Stimulated activated CD4-positive, alpha-beta T cell treated with anti-CD3 and anti-CD28 coated beads, Interleukin-15, amount 100 ng/mL, for 1 hour (primary cell): ENCODE measurements at places on chromosomes 5 and 9.

DNA sequence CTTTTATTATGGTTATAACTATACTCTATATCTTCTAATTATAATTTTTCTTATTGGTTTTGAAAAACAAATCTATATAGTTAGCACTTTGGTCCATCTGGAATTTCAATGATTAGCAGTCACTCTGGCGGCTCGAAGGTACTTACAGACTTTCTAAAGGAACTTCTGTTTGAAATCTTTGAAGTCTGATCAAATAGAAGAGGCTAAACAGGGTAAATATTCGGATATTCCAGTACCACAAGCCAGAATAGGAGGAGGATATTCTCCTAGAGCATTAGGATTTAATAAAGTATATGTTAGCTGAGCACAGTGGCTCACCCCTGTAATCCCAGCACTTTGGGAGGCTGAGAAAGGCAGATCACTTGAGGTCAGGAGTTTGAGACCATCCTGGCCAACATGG lies 38.7 kb upstream of the HSD17B3 start:
- no peak for DNase-seq

- DNase-seq = no peak
These were observed 30.8 kb downstream of the TAS2R1 start for GRCh38 chr5:9599391-9599790.

- no peak for DNase-seq
These were observed 1.1 kb downstream of the ARL10 start for GRCh38 chr5:176366232-176366894.

DNA sequence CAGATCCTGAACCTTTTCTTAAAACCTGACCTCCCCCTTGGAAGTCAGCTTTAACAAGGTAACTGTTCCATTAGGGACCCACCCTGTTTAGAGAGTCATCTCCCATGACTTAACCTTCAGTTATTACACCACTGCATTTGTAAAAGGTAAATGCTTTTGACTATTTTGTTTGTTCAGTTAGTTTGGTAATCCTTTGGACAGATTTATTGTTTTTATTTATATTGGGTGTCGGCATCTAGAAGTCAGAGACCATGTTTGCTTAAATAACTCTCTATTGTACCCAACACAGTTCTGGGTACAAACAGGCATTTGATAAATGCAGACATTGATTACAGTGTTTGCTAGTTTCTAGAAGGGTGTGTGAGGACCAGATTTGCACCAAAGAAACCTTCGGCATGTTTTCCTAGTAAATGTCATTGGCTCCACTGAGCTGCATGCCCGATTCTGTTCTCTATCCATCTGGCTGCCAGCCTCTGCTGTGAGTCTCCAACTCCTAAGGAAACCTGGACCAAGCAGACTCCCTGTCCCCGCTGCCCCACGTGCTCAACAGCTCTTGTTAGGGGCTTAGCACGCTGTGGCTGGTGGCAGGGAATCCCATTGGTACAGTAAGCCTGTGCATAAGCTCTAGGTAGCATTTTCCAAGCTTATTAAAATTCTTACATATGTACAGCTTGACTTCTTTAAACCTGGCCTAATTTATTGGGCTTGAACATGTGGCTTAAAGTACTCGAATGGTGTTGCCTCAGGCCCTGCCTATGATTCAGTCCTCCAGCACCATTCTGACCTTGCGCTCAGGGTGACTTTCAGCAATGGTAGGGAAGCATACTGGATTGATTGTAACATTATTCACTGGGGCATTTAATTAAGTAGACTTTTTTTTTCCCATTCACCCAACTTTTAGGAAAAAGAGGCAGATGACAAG lies 6.6 kb downstream of the PCBD2 start:
- no peak for DNase-seq

- no peak for DNase-seq
These were observed 87.6 kb upstream of the NIPAL4 start for GRCh38 chr5:157372472-157372822.

DNA sequence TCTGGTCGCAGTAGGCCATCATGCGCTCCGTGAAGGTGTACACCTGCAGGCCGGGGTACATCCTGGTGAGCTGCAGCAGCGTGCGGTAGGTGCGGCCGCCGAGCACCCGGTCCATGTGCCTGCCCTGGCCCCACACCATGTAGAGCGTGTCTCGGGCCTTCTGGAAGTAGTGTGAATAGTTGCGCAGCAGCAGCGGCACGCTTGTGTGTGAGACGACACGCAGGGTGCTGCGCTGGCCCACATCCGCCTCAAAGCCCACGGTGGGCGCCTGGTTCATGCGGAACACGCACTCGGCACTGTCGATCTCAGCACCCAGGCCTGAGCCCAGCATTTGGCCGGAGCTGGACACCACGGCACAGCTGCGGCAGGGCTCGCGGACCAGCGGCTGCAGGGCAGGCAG lies 4.5 kb downstream of the ST6GALNAC4 start:
- no peak for DNase-seq

- no peak for DNase-seq
These were observed 150.4 kb upstream of the POU5F2 start for GRCh38 chr5:93891491-93892480.

- DNase-seq = no peak
These were observed 36.4 kb downstream of the ZNF366 start for GRCh38 chr5:72470826-72471225.

DNA sequence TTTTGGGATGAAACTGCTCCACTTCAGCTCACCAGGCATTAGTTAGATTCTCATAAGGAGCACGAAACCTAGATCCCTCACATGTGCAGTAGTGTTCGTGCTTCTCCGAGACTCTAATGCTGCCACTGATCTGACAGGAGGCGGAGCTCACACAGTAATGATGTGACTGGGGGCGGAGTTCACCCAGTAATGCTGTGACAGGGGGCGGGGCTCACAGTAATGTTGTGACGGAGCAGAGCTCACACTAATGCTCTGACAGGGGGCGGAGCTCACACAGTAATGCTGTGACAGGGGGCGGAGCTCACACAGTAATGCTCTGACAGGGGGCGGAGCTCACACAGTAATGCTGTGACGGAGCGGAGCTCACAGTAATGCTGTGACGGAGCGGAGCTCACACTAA lies 27.1 kb upstream of the LRRC14B start:
- DNase-seq = no peak

DNA sequence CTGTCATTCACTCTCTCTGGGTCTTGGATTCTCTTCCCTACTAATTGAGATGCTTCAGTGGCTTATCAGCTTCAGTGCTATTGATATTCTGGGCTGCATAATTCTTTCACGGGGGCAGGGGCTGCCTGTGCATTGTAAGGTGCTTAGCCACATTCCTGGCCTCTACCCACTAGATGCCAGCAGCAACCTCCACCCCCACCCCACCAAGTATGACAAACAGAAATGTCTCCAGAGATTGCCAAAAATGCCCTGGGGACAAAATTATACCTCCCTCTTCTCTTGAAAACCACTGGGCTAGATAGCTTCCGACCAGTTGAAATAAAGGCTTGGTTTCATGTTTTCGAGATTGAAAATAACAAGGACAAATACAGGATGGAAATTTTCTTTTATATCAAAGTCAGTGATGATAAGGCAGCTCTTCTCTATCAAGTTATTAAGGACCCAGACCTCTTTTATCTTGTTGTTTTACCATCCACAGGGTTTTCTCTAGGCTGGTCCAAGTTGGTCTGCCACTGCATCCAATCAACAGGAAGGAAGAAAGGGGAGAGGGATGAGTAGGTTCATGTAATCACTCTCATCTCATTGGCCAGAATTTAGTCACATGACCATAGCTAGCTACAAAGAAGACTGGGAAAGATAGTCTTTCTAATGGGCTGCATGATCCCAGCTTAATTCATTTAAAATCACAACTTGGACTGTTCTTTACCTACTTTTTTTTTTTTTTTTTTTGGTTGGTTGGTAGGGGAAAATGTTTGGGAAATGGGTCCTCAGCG lies 92.1 kb upstream of the RANBP3L start:
- DNase-seq = no peak

- DNase-seq = no peak
These were observed 119.6 kb downstream of the DROSHA start for GRCh38 chr5:31412324-31412723.

- DNase-seq = no peak
These were observed 233.3 kb upstream of the GRAMD2B start for GRCh38 chr5:126189862-126190261.

GRCh38 chr5:142070734-142071133 lies 37.8 kb upstream of the NDFIP1 start:
- no peak for DNase-seq

DNA sequence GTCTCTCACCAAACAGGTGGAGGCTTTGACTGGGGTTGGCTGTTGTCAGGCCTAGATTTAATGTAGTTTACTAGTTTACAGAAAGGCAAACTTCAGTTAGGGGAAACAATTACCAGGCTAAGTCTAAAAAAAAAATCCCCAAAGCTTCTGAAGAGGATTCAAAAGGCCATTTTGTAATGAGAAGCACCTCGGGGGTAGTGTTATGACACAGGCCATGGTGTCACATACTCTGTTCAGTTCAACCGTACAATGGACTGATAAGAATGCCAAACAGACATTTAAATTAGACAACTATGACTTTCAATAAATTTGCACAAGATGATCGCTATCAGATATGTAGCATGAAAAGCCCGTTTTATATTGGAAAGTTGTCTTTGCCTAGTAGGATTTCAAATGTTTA lies 120.1 kb upstream of the PCA3 start:
- DNase-seq = no peak

GRCh38 chr9:116658265-116658664 lies 28.8 kb upstream of the TRIM32 start:
- no peak for DNase-seq

- DNase-seq = no peak
These were observed 1093.8 kb upstream of the CDH9 start for GRCh38 chr5:28132151-28132550.

DNA sequence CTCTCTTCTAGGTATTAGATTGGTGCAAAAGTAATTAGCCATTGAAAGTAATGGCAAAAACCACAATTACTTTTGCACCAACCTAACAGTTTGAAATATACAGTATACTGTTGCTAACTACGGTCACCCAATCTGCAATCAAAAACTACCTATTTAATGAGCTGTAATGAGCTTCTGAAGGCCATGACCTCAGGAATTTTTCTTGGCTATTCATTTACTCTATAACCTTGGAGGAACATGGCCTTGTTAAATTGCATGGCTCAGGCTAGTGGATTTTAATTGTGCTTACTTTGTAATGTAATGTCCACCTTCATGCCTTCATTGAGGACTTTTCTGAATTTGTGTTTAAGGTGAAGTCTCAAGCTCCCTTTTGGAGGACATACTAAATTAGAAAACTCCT lies 24.7 kb downstream of the DNAH5 start:
- no peak for DNase-seq

- DNase-seq = no peak
These were observed 121.5 kb downstream of the MVB12B start for GRCh38 chr9:126448136-126448535.

GRCh38 chr5:16539169-16539666 lies 73.6 kb upstream of the ZNF622 start:
- no peak for DNase-seq

- DNase-seq = no peak
These were observed 176.2 kb downstream of the SEC61B start for GRCh38 chr9:99398241-99398640.

DNA sequence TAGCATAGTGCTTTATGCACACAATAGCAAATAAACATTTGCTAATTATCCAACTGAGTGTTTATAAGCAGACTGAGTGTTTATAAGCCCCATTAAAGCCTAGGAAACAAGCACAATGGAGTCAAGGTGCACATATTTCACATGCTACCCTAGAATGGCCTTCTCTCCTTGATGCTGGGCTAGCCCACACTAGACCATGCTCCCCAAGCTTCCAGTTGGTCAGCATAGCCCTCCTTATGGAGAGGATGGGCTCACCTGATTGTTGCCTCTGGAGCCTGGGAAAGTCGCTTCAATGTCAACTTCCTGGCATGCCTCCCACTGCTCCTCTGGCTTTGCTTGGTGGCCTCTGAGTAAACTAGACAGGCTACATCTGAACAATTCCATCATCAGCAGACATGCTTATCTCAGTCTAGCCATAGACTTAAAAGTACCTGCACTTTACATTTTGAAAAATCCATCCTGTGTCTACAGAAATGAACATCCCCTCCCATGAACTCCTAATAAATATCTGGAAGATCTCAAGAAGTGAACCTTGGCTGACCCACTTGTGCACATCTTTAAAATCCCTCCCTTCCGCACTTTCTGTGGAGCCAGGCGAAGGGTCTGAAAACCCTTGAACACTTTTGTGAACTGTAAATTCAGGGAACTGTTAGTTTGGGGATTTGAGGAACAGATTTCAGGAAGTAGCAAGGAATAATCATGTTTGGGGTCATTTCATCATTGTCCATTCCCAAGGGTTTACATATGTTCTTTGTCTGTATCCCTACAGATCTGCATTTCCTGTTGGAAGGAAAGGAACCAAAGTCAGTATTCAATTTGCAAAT lies 486.6 kb downstream of the ARHGEF28 start:
- no peak for DNase-seq

- DNase-seq = no peak
These were observed 6.7 kb downstream of the SUSD3 start for GRCh38 chr9:93065135-93065720.

- no peak for DNase-seq
These were observed 113.7 kb upstream of the ADAMTS16 start for GRCh38 chr5:5026409-5026785.

- DNase-seq = no peak
These were observed 7.4 kb downstream of the DDX31 start for GRCh38 chr9:132662152-132662945.

GRCh38 chr9:5629312-5630080 lies 589 bp downstream of the RIC1 start:
- DNase-seq = peak; percentile 31

- no peak for DNase-seq
These were observed 28.5 kb upstream of the PTGER4 start for GRCh38 chr5:40651201-40651600.

GRCh38 chr5:139304391-139305324 lies 11.1 kb downstream of the MATR3 start:
- no peak for DNase-seq

- no peak for DNase-seq
These were observed 76.2 kb downstream of the MRPL36 start for GRCh38 chr5:1723476-1723875.

- DNase-seq = no peak
These were observed 299.3 kb downstream of the ENC1 start for GRCh38 chr5:74341221-74341620.

DNA sequence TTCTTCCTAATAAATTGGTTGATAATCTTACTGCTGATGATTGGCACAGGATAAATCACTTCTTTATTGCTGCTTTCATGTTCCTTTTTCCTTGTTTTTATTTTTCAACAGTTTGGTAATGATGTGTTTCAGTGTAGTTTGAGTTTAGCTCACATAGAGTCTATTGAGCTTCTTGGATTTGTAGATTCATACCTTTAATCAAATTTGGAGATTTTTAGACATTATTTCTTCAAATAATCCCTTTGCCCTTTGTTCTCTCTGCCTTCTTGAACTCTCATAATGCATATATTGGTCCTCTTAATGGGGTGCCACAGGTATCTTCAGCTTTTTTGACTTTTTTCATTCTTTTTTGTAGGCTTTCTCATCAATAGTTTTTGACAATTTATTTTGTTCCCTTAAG lies 275.3 kb downstream of the TLE4 start:
- no peak for DNase-seq

- no peak for DNase-seq
These were observed 55.2 kb downstream of the NTNG2 start for GRCh38 chr9:132216861-132217619.

GRCh38 chr5:176844281-176844680 lies 33.9 kb downstream of the UNC5A start:
- DNase-seq = no peak

- no peak for DNase-seq
These were observed 20.1 kb upstream of the MARCHF6 start for GRCh38 chr5:10333154-10334006.
